ENCODE measurements at places on chromosomes 3 and 15.

GRCh38 chr3:13769422-13769821 is 110.4 kb downstream of the WNT7A start:
- DNase-seq, result no peak

- DNase-seq, result no peak
These were observed 19.0 kb downstream of the SQOR start for GRCh38 chr15:45653702-45654424.

DNA sequence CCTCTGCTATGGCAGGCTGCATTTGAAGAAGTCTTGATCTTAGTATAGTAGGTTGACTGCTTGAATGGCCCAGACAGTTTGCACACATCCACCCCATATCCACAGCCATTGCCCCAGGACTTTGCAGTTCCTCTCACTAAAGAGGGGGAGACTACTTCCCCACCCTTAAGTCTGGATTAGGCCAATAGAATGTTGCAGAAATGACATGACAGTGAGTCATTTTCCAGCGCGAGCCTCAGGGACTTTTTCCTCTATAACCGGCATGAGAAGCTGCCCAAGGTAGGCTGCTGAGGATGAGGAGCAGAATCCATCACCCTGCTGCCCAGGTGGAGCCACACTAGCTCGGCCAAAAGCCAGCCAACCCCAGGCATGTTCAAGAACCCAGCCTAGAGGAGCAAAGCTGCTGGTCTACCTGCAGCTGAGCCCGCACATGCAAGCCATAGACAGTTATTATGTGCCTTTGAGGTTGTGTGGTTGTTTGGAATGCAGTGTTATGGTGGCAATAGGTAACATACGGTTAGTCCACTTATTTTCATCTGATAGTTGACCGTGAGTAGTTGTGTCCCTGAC is 113.9 kb downstream of the TLE3 start:
- no peak for DNase-seq

GRCh38 chr15:68592544-68592943 is 13.8 kb downstream of the CORO2B start:
- DNase-seq, result no peak

DNA sequence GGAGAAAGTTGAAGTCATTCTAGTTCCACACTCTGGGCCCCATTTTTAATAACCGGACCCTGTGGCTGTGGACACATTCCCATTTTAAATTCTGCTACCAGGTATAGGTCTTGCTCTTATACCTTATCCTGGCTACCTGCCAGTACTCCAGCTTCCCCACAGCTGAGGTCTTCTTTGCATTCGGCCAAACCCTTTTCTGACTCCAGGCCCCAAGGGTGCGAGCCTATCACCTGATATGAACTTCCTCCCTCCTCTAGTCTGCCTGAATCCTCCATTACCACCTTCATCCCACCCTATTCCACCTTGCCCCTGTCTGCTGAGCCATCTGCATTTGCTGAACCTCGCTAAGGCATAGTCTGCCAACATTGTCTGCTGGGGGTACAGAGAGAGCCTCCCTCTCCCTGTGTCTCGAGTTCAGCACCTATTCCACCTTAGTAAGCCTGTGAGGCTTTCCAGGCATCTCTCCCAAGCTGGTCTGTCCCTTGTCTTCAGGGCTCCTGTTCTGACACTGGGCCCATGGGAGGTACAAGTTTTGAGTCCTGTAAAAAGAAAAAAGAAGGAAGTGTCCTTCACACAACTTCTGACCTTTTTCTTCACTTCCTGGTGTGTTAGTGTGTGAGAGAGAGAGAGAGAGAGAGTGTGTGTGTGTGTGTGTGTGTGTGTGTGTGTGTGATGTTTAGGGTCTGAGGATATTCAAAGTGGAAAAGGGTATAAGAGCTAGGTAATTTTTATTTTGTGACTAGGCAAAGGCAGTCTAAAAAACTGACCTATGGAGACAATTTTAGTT is 27.0 kb downstream of the PDE8A start:
- no peak for DNase-seq

DNA sequence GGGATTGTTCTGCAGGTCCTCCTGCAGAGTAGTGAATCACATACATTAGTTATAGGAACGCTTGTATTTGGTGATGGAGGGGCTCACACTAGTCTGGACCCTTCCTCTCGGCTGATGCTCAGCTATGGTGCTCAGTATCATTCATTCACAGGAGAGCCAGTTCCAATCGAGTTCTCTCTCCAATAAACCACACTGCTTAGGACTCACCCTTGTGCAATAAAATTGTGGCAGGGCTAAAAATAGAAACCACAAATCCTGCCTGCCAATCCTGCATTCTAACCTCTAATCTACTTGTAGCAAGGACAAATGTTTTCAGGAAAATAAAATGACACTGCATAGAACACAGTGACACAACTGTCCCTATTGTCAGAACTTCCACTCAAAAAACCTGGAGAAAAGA is 138.4 kb upstream of the TBL1XR1 start:
- no peak for DNase-seq
